Umbilical cord (tissue), 2 donors: ENCODE measurements at places on chromosomes 2 and 18. TPM values are rescaled to one million over a fixed set of nuclear protein-coding genes. Genes with fewer than 3 reads are reported as not detected.

DNA sequence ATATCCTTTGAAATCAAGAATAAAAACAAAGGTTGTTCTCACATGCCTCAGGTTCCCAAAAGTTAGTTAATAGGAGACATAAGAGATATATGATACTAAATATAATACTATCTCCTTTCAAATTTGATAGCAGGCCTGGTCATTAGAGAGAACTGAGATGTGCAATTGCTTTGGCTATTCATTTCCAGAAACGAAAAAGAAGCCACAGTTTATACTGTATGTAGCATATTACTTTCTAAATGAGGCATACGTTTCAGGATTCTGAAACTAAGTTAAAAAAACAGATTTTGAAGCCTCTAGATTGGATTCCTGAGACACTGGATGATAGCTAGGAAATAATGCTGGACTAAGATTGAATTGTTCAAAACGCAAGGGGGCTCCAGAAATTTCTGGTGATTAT is 7.1 kb downstream of the PPP1R1C start:
- no peak for DNase-seq

GRCh38 chr2:110126086-110126773 is 10.6 kb upstream of the MALL start:
- no peak for DNase-seq

- DNase-seq: peak; percentile 45
Measured at GRCh38 chr2:1704631-1705556, 39.4 kb downstream of the PXDN start.

The PRR30 gene
- not detected for total RNA-seq

DNA sequence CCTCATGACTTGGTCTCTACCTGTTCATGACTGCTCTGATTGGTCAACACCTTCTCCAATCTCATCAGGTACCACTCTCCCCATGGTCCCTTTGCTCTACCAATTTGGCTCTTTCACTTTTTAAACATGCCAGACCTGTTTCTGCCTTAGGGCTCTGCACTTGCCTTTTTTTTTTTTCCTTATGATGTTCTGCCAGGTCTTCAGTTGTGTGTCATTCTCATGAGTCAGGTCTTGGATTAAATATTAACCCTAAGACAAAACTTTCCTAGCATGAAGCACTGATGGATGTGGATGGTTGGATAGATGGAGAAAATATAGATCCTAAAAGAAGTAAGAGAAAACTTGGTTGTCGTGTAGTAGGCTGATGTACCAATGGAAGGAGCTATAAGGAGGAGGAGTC is 219.3 kb downstream of the TTC32 start:
- no peak for DNase-seq

DNA sequence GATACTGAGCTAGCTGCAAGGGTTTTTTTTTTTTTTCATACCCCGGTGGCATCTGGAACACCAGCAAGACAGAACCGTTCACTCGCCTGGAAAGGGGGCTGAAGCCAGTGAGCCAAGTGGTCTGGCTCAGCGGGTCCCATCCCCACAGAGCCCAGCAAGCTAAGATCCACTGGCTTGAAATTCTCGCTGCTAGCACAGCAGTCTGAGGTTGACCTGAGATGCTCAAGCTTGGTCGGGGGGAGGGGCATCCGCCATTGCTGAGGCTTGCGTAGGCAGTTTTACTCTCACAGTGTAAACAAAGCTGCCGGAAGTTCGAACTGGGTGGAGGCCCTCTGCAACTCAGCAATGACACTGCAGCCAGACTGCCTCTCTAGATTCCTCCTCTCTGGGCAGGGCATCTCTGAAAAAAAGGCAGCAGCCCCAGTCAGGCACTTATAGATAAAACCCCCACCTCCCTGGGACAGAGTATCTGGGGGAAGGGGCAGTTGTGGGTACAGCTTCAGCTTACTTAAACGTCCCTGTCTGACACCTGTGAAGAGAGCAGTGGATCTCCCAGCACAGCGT is 5.1 kb upstream of the MIB1 start:
- no peak for DNase-seq

The CYP27C1 gene
- 0.72 TPM for total RNA-seq

GRCh38 chr2:73000808-73001570 is 70.5 kb downstream of the SFXN5 start:
- DNase-seq: no peak

DNA sequence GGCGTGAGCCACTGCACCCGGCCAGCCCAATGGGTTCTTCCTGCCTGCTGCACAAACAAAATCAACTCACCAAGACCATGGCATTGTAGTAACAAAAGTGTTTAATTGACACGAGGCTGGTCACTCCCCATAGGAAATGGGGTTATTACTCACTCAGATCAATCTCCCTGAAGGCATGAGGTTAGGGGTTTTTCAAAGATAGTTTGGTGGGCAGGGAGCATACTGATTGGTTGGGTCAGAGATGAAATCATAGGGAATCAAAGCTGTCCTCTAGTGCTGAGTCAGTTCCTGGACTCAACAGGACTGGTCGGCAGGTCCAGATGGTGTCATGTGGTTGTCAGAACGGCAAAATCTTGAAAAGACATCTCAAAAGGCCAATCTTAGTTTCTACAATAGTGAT is 122.1 kb downstream of the TMEM17 start:
- no peak for DNase-seq

DNA sequence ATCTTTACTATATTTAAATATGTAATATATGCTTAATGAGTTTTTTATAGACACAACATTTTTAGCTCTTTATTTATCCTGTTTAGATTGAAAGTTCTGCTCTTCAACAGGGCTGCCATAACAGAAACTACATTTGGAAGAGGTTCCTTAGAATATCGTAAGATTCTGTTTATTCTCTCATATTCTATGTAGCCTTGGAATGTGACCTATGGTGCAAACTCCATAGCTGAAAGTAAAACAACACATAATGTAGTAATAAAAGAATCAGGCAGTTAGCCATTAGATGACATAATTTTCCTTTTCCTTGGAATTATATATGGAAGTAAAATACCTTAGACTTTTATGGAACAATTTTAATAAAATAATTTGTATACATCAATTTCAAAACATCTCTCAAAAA is 91.3 kb downstream of the ZNF804A start:
- DNase-seq: no peak

- no peak for DNase-seq
Measured at GRCh38 chr2:122244598-122245229, 489.3 kb downstream of the TSN start.
